ENCODE measurements at places on chromosomes 16 and 17.

DNA sequence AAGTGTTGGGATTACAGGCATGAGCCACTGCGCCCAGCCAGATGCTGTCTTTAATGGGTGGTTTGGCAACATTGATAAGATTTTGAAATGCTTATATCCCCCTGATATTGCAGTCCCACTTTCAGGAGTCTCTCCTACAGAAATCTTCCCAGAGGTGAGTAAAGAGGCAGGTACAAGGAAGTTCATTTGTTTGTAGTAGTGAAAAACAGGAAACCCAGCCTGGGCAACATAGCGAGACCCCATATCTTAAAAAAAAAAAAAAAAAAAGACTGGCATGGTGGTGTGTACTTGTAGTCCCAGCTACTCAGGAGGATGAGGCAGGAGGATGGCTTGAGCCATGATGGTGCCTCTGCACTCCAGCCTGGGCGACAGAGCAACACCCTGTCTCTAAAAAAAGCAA lies 6.2 kb upstream of the NUPR1 start:
- DNase-seq = no peak

DNA sequence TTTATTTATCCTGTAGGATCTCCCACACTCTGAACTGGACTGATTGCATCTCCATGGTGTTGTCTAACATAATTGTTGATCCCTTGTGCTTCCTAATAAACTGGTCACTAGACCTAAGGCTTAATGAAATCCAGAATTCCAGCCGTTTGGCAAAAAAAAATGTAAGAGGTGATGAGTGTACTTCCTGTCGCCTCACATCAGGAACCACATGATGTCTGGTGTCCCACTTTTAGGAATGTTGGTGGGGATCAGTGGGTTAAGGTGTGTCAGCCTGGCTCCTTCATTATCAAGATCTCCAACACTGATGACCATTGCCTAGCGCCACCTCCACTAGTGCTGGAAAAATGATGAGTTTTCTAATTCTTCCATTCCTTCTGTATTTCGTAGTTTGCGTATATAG lies 18.6 kb upstream of the LONP2 start:
- no peak for DNase-seq

- no peak for DNase-seq
These were observed 49.5 kb downstream of the ZNF423 start for GRCh38 chr16:49806446-49806845.

DNA sequence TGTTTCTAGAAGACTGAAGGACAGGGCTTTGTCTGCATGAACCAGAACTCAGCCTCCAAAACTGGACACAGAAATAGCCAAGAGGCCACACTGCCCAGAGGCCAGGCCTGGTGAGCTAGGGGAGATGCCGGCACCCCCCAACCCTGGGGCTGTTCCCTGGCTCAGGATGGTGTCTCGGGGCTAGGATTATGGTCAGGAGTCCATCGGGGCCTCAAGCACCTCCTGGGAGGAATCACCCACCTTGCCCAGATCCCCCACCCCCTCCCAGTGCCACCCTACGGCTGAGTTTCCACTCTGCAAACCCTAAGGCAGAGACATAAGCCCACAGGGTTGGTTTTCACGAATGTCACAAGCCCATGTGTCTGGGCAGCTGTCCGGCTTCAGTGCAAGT lies 37.2 kb downstream of the SLC7A5 start:
- no peak for DNase-seq

DNA sequence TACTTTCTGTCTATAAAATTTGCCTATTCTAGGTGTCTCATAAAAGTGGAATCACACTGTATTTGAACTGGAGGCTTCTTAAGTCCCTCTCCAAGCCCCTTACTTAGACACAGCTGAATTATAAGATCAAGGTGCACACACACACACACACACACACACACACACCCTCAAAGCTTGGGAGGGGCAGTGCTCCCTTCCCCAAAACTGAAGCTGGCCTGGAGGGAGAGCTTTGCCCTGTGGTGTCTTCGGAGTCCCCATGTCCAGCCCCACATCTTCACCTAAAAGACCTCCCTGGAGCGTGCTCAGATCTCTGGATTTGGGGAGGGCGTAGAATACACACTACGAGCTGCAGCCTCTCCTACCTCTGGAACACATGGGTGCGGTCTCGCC lies 828 bp downstream of the EMP2 start:
- DNase-seq = no peak
